ENCODE measurements at places on chromosomes 7 and 10.

- no peak for DNase-seq
These were observed 104.7 kb downstream of the GPR85 start for GRCh38 chr7:112981966-112982365.

GRCh38 chr7:81583882-81584533, 185.8 kb downstream of the HGF start:
- no peak for DNase-seq

- DNase-seq, result no peak
These were observed 179.2 kb downstream of the CCDC3 start for GRCh38 chr10:12822126-12822892.

GRCh38 chr7:143255564-143255963, 7.7 kb upstream of the GSTK1 start:
- DNase-seq, result no peak

GRCh38 chr7:158258411-158259130, 329.1 kb downstream of the PTPRN2 start:
- DNase-seq, result no peak

DNA sequence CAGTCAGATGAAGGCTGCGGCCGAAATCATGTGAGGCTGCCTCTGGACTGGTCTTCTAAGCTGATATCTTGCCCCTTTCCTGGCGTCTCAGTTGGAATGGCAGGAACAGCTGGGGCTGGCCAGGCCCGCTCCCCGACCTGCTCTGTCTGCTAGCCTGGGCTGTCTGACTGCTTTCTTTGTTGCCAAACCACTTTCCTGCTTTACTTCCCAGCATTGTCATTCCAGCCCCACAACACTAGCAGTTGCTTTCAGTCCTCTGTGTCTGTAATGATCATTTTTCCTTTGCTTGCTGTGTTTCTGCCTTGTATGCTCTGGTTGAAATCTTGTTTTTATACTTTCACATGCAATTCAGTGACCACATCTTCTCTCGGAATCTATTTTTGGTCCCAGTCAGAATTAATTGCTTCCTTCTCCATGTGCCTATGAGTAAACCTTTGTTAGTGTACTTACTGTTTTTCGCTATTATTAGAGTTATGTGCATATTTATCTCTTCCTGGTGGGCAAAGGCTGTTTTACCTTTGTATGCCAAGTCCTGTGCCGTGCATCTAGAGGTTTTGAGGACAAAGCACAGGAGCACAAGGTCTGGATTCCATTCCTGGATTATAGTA, 21.6 kb downstream of the PRPF18 start:
- no peak for DNase-seq

GRCh38 chr7:44217223-44217714, 16.5 kb downstream of the YKT6 start:
- no peak for DNase-seq
